ENCODE measurements at places on chromosomes 12 and 14.

GRCh38 chr12:114885501-114885900, 201.5 kb upstream of the TBX3 start:
- DNase-seq = no peak

DNA sequence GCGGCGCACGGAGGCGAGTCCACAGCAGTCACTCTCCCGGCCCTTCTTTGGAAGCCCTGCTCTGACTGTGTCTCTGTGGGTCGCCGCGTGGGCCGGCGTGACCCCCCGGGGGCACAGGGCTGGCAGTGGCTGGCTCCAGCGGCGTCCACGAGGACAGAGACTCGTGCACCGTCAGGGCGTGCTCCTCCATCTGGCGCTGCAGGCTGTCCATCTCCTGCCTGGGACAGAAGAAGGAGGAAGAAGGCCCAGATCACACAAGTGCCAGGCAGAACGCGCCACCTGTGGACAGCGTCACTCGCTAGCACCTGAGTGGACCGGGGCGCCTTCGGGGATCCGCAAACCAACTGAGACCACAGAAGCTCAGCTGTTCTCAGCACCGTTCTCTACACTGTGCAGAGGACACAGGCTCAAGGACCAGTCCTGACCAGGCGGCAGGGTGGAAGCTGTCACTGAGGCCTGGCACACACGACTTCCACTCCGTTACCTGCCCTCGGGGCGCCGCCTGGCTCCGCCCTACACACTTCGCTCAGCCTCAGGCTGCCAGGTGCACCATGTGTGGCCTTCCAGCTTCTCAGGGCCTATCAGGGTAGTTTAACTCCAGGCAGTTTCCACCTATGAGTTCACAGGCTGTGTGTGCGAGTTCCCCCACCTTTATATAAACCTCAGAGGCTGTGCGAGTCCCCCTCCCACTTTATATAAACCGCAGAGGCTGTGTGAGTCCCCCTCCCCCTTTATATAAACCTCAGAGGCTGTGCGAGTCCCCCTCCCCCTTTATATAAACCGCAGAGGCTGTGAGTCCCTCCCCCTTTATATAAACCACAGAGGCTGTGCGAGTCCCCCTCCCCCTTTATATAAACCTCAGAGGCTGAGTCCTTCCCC, 11.7 kb upstream of the ANKLE2 start:
- DNase-seq = no peak

- DNase-seq = no peak
Observed at GRCh38 chr14:21723431-21724045, 49.9 kb upstream of the OR4E1 start.

- no peak for DNase-seq
Observed at GRCh38 chr12:42641221-42641885, 51.8 kb upstream of the PRICKLE1 start.

GRCh38 chr14:22200977-22201605, 387.9 kb downstream of the DAD1 start:
- no peak for DNase-seq

GRCh38 chr12:98456041-98456440, 59.3 kb upstream of the TMPO start:
- no peak for DNase-seq

DNA sequence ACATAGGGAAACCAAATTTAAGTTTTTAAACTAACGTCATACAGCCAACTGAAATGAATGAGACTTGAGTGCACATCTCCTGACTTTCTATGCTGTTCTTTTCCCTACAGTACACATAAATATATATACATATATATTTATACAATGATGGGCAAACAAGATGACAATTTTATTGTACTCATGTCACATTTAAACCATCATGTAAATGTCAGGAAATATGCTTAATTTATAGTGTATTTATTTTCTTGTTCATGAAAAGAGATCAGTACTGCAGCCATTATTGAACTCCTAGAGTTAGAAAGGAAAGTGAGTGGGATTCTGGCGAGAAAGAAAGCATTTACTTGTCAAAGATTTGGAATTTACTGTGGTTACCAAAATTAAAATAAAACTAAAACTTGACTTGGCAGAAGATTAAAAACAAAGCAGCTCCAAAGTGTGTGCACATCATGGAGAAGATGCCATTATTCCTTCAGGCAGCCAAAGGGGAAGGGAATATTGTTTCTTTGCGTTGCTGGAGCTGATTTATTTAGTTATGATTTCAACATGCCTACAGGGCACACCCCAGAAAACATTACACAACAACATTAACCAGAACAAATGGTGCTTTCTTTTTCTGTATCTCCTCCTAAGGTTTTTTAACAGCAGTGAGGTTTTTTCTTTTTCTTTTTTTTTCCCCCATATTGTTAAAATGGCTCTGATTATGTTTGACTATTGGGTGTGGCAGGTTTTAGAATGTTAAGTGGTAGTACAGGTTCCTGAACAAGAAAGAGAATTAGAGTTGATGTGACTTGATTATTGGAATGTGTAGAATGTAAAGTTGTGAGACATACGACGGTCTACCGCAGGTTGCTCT, 144.6 kb downstream of the RAD51B start:
- DNase-seq = no peak

GRCh38 chr12:130715150-130715997, 725 bp downstream of the RIMBP2 start:
- no peak for DNase-seq

DNA sequence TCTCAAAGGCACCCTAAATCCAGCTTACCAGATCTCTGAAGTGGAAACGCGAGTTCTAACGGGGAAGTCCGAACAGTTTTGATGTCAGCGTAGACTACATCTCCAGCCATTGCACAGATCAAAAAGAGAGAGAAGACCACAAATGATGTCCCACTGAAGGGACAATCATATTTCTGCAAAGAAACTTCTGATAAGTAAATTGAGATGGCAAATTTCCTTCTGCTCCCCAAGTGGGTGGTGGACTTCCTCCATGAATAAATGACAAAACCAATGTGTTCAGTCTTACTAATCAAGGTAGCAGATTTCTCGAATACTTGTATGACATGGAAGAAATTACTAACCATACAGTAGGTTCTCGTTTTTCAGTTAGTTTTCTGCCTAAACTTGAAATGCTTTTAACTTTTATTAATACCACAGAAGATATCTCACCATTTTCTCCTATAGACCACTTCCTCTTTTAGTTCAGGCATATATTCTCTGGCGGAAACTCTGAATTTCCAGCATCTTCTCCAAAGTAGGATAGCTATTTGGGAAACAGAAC, at the start of gene CLECL1:
CLECL1 (minus strand) TSS at position 177 of the 541 bp plus-strand sequence.
- DNase-seq = no peak

GRCh38 chr12:60269611-60270269, 673.9 kb downstream of the SLC16A7 start:
- DNase-seq = no peak

- DNase-seq = no peak
Observed at GRCh38 chr12:47755655-47756562, 2.8 kb downstream of the RAPGEF3 start.

GRCh38 chr14:103998027-103998426, 55.7 kb upstream of the RD3L start:
- DNase-seq = no peak

DNA sequence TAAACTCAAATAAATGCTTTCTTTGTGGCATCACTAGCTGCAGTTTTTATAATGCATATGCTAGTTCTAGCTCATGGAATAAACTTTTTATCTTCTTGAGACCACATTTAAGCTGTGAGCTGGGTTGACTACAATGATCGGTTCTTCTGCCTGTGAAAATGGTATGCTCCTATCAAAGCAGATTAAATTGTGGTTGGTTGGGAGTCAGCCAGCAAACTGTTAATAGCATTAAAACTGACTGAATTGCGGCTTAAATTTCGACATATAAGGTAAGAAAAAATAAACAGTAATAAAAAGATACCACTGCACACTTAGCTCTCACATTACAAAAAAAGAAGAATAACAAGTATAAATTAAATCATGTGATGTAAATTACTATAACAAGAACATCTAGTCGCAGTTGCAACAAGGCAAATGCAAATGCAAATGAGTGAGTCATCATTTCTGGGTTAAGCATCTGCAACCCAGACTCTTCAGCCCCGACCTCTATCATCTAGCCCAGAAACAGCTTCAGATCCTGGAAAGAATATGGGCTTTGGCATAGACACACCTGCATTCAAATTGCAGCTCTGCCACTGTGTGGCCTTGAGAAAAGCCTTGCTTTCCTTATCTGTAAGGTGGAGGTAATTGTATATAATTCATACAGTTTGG, 19.8 kb upstream of the DHRS7 start:
- DNase-seq = no peak

DNA sequence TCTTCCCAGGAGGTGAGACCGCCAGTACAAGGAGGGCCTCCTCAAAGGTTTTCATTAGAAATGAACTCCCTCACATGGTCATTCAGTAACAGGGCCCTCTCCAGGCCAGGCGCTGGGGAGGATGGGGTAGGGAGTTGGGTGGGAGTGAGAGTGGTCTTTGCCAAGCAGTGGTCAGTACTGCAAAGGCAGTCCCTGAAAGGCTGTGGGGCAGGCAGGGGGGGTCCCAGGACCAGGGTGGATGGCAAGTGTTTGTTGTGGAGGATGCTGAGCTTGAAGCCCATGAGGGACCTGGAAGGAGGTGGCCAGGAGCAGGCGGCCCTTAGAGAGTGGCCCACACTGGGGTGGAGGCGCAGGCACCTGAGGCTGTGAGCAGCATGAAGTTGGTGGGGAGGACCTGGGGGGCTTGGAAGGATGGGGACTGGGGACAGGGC, 26.1 kb downstream of the CEP170B start:
- DNase-seq = no peak

DNA sequence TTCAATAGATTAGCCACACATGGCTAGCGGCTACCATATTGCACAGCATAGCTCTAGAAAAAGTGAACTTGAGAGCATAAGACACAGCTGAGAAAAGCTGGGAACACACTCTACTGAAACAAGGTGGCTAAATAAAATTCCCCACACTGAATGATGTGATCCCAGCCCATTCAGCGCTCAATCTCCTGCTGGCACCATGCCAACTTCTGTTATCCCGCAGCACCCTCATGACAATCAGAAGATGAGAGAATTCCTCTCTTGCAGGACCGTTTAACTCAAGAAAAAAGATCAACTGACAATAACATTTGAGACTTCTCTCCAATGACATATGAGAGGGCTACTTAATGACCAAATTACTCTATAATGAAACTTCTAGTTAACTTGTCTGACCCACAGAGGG, 115.4 kb downstream of the ADAMTS20 start:
- no peak for DNase-seq

GRCh38 chr14:48690349-48690748, 895.8 kb downstream of the RPS29 start:
- DNase-seq = no peak

- DNase-seq = no peak
Observed at GRCh38 chr12:49895773-49896172, 7.9 kb downstream of the FAIM2 start.

DNA sequence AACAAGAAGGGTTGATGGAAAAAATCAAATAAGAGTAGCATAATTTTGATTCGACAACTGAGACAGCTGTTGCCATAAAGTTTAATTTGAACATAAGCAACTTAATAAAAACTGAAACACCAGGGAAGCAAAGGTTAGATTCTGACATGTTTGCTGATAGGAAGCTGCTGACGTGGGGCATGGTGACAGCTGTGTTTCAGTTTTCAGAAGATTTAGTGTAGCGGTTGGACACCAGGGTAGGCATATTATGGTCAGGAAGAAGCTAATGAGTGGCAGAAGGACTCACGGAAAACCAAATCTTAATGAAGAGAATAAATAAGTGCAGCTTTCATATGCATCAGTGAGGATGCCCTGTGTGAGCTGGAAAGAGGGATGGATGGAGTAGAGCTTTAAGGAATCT, 336.7 kb upstream of the RPL10L start:
- no peak for DNase-seq

- no peak for DNase-seq
Observed at GRCh38 chr14:95047754-95048153, 109.6 kb downstream of the DICER1 start.

- peak; percentile 62 for DNase-seq
Observed at GRCh38 chr14:91078095-91078737, 17.8 kb upstream of the RPS6KA5 start.

DNA sequence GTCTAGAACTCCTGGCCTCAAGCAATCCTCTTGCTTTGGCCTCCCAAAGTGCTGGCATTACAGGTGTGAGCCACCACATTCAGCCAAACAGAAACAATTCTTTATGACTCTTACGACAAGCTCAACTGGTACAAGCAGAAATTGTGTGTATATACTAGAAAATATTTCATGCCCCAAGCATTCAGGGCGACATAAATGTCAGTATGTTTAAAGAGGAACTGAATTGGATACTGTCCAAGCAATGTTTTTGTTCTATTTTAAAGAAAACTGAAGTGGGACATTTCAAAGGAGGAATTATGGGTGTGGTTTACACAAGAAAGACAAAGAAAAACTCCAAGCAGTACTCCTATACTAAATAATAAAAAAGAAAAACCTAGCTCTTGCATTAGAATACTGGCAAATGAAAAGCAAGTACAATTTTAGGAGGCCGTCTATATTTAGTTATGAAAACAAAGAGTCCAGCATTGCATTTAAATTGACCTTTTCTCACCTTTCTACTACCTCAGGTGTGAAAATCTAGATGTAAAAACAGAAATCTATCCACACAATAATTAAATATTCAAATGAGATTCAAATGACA, 48.9 kb downstream of the PPP1R12A start:
- DNase-seq = no peak

GRCh38 chr14:68081489-68081888, 261.9 kb downstream of the RAD51B start:
- no peak for DNase-seq

DNA sequence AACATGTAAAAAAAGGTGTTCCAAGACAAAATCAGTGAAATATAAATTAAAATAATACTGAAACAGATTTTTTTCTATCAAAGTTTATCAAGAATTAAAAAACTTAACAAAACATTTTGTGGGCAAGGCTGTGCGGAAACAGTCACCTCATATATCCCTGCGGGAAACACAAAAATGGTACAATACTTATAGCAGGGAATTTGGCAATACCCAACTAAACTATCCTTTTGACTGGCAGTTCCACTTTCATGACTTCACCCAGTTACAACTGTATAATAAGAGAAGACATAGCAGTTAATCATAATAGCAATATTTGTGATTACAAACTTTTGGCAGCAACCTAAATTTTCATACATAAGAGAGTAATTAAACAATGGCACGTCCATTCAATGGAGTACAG, 121.5 kb upstream of the EGLN3 start:
- no peak for DNase-seq

DNA sequence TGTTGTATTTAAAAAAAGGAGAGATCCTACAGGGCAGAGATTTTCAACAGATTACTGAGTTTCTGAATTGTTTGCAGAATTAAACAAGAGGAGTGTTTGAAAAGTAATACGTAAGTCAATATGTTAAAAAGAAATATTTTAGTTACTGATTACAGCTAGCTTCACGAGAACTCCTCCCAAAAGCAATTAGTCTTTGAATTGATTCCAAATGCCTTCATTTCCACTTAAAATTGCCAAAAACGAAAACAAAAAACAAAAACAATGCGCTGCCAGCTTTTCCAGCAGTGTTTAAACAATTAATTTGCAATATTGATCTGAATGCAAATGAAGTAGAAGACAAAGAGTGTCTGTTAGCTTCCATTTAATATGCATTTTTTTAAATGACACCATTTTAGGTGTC, 310.0 kb downstream of the IPO8 start:
- DNase-seq = no peak

GRCh38 chr12:128797119-128798118, 26.3 kb downstream of the SLC15A4 start:
- no peak for DNase-seq

- no peak for DNase-seq
Observed at GRCh38 chr12:127819056-127819455, 447.9 kb upstream of the TMEM132C start.

Measured in stimulated activated CD8-positive, alpha-beta memory T cell treated with anti-CD3 and anti-CD28 coated beads, Interleukin-7, amount 100 ng/mL, for 48 hours (primary cell).